ENCODE measurements at places on chromosomes 6 and 20. TPM values are rescaled to one million over a fixed set of nuclear protein-coding genes. Genes with fewer than 3 reads are reported as not detected.
A peak's percentile ranks its signal among the peaks of the same experiment; 100 is the strongest.

DNA sequence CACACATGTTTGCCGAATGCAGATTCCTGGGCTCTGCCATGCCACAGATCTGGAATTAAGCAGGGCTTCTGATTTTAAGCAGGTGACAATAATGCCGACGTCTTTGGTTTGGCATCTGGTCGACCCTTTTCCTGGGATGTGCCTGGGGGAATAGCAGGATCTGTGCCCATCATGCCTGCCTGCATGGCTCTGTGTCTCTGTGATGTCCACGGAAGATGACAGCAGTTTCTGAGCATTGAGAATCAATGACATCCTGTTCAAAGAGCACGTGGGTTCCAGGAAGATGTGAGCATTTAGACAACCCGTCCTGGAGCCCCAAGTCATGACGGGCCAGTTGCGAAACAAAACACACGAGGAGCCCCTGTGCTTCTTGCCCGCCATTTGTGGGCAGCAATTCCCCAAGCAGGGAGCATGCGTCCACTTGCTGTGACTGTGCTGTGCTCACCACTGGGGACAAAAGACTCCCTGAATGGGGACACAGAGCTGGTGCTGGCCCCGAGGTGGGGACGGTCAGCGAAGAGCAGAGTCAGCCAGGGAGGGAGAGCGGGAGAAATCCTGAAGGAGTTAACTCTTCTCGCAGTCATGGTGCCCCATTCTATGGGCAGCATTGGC is 110.1 kb downstream of the ERMARD start:
- peaks cover 5% of the 10 kb centered on the region for H3K4me1 ChIP-seq
- H3K27me3 ChIP-seq, result no peaks in the 10 kb centered on the region
- DNase-seq, result no peak
- no peak overlapping the region for H3K4me3 ChIP-seq

DNA sequence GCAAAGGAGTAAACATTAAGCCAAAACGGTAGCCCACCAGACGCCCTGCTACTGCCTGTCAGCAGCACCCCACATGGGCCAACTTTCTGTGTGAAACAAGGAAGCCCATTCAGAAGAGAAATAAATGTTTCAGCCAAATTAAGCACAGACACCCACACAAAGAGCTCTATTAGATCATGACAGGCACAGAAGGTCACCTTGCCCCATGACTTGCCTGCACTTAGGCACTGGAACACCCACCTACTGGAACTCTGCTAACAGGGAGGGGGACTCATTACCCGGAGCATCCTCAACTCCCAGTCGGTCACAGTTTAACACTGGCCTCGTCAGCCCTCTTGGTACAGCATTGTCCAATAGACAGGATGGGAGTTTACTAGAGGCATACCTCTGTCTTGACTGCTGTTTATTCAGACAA is 31.8 kb downstream of the GFOD1 start:
- peaks cover 5% of the 10 kb centered on the region for H3K36me3 ChIP-seq
- peaks cover 48% of the 10 kb centered on the region for H3K4me1 ChIP-seq
- no peak overlapping the region for H3K27ac ChIP-seq
- H3K27me3 ChIP-seq, result no peaks in the 10 kb centered on the region
- H3K4me3 ChIP-seq, result no peak overlapping the region
- no peak for DNase-seq

FLRT3 gene
- not detected for total RNA-seq

GRCh38 chr20:967796-968742 is 34.0 kb downstream of the RSPO4 start:
- DNase-seq, result no peak
- H3K27ac ChIP-seq, result no peak overlapping the region
- H3K36me3 ChIP-seq, result no peaks in the 10 kb centered on the region
- no peaks in the 10 kb centered on the region for H3K27me3 ChIP-seq

DNA sequence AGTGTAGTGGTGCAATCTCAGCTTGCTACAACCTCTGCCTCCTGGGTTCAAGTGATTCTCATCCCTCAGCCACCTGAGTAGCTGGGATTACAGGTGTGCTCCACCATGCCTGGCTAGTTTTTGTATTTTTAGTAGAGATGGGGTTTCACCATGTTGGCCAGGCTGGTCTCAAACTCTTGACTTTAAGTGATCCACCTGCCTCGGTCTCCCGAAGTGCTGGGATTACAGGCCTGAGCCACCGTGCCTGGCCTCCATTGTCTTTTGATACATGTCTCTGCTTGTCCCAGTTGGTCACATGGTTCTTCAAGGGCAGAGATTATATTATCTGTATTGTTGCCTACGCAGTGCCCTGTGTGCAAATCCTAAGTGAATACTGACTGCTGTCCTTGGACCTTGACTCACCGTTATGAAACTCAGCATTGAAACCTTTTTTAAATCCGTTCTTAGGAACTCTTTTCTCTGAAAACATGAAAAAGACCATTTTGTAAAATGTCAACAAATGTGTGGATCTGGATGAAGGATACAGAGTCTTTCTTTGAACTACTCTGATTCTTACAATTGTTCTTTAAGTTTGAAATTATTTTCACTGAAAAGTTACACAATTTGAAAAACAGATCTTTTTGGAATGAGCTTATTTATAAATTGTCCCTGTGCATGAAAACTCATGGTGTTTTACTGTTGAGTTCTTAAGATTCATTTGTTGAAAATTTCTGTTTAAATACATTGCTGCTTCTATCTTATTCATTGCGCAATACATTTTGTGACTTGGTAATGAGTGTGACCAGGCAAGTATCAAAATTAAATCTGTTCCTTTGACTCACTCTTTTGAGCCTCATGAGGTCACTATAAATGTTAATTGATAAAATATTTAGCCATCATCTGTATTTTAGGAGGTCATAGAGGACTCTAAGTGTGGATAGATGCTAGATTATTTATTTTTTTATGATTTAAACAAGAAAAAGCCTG is 293.5 kb downstream of the UTRN start:
- H3K27me3 ChIP-seq, result no peaks in the 10 kb centered on the region
- H3K27ac ChIP-seq, result no peak overlapping the region
- peaks cover 51% of the 10 kb centered on the region for H3K4me1 ChIP-seq
- peaks cover 58% of the 10 kb centered on the region for H3K36me3 ChIP-seq

GRCh38 chr20:63000958-63001357 is 5.8 kb downstream of the BHLHE23 start:
- no peak for DNase-seq
- H3K27me3 ChIP-seq, result peaks cover 63% of the 10 kb centered on the region
- H3K36me3 ChIP-seq, result no peaks in the 10 kb centered on the region
- peaks cover 6% of the 10 kb centered on the region for H3K4me1 ChIP-seq
- no peak overlapping the region for H3K27ac ChIP-seq
- H3K4me3 ChIP-seq, result no peak overlapping the region

DNA sequence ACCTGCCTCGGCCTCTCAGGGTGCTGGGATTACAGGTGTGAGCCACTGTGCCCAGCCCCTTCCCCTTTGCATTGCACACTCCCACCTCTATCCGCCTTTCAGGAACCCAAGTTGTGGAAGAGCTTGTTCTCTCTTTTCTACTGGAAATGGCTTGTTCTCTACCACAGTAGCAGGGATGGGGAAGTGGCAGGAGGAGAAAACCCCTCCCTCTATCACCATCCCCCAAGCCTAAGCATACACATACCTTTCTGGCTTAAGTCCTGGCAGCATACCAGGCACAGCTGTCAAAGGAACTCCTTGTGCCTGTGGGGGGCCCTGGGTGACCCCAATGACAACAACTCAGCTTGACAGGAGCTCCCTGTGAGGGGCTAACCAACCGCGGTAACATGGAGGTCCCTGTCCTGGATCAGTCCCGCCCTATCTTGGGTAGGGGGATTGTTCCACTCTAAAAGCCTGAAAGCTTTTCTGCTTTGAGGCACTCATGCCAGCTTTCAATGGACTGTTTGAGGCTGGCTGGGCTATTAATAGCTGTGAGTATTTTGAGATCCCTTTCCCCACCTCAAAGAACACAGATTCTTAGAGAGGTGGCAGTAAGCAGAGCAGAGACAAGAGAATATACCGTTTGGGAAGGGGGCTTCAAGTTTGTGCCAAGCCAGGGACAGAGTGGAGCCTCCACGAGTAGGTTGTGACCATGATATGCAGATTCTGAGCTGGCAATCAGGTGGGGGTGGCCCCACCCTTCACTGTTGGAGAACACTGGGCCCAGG is 2.3 kb downstream of the KLHDC3 start:
- peaks cover 44% of the 10 kb centered on the region for H3K4me1 ChIP-seq
- H3K27me3 ChIP-seq, result no peaks in the 10 kb centered on the region
- no peak overlapping the region for H3K27ac ChIP-seq
- H3K4me3 ChIP-seq, result peak overlapping the region; percentile 23
- H3K36me3 ChIP-seq, result peaks cover 64% of the 10 kb centered on the region

DNA sequence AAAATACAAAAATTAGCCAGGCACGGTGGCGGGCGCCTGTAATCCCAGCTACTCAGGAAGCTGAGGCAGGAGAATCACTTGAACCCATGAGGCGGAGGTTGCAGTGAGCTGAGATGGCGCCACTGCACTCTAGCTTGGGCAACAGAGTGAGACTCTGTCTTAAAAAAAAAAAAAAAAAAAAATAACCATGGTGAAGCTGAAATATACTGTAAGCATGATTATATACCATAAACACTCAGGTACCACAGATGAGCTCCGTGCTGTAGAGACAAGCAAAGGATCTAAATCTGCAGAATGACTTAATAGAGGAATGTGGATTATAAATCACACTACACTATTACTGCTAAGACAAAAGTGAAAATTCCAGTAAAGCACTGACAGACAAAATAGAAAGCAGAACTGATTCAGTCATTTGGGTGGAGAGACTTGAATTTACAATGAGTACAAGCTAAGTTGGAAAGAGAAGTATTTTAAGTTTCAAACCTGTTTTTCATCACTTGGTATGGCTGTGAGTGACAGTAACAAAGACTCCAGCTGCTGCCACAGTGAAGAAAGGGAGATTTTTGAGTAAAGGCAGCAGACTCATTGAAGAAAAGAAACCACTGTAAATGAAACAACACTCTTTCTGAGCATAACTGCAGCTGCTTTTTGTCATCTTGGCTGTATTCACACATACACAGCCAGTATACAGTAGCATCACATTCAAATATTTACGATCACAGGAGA is 322.1 kb downstream of the RNGTT start:
- no peak overlapping the region for H3K27ac ChIP-seq
- no peaks in the 10 kb centered on the region for H3K4me1 ChIP-seq
- no peaks in the 10 kb centered on the region for H3K36me3 ChIP-seq

- H3K27me3 ChIP-seq, result peaks cover 4% of the 10 kb centered on the region
- H3K36me3 ChIP-seq, result peaks cover 6% of the 10 kb centered on the region
- no peak overlapping the region for H3K4me3 ChIP-seq
- no peak for DNase-seq
Measured at GRCh38 chr20:59120491-59120890, 43.1 kb upstream of the ZNF831 start.

DNA sequence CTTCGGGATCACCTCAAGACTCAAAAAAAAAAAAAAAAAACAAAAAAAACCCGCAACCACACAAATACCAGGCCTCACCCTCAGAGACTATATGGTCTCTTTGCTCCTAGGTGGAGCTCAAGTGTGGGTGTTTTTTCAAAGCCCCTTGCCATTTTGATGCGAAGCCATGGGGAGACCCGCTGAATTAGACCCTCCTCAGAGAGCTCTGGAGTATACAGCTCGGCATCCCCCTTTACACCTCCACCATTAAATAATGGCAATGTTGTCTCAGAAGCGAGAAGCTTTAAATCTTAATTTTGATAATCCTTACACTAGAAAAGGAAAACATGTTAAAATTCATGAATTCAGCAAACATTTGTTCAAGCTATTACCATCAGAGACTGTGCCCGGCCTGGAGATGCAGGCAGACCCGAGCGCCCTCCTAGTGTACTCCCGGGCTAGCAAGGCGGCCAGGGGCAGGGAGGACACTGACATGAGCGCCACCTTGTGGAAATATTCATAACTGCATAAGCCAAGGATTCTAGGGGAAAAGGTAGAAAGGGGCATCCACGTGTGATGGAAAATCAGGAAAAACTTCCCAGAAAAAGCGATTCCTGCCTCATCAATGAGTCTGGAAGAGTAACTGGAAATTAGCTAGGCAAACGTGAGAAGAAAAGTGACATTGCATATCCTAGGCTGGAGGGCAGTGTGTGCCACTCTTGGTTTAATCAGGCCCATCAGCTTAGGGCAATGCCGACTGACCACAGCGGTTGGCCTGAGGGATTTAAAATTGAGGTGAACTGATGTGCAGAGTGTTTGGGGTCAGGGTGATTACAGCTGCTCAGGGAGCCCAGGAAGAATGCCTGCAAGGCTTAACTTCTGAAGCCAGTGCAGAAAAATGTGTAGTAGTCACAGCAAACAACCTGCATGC is 72.5 kb downstream of the B3GAT2 start:
- peaks cover 5% of the 10 kb centered on the region for H3K27me3 ChIP-seq
- no peak overlapping the region for H3K4me3 ChIP-seq
- H3K4me1 ChIP-seq, result no peaks in the 10 kb centered on the region
- peak; percentile 29 for DNase-seq

DNA sequence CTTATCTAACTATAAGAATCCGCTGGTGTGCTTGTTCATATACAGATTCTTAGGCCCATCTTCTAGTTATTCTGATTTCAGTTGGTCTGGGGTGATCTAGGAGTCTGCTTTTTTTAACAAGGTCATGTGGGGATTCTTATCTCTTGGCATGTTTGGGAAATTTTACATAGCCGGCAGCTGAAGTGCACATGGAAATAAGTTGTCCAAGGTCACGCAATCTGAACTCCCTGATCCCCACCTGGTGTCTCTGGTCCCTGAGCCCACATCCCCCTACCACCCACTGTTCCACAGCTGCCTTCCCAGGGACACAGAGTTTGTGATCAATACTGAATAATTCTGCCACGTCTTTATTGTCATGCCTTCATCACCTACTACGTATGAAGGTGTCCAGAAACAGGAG is 90.8 kb downstream of the SSR1 start:
- no peak overlapping the region for H3K4me3 ChIP-seq
- peaks cover 38% of the 10 kb centered on the region for H3K36me3 ChIP-seq
- H3K27me3 ChIP-seq, result no peaks in the 10 kb centered on the region
- no peak for DNase-seq
- no peak overlapping the region for H3K27ac ChIP-seq
- peaks cover 9% of the 10 kb centered on the region for H3K4me1 ChIP-seq

- DNase-seq, result no peak
- H3K36me3 ChIP-seq, result no peaks in the 10 kb centered on the region
- H3K27me3 ChIP-seq, result no peaks in the 10 kb centered on the region
- H3K4me3 ChIP-seq, result no peak overlapping the region
Measured at GRCh38 chr20:1724901-1725300, 67.3 kb upstream of the SIRPG start.

- peaks cover 68% of the 10 kb centered on the region for H3K36me3 ChIP-seq
- peaks cover 22% of the 10 kb centered on the region for H3K4me1 ChIP-seq
- no peak for DNase-seq
- H3K27me3 ChIP-seq, result no peaks in the 10 kb centered on the region
Measured at GRCh38 chr20:45338121-45339030, 9.8 kb downstream of the SDC4 start.

UBE2J1 gene
- total RNA-seq, result 34.8 TPM

Measured in activated T-helper 2 cell treated with anti-CD3 and anti-CD28 coated beads, Interferon-gamma antibody, Interleukin-2, Interleukin-4, amounts not matched to agents 10 μg/mL and 5 μg/mL and 100 μg/mL, durations not matched to agents 14 hours and 24 hours and 36 hours (primary cell).